Calu3 (cell line): ENCODE measurements at places on chromosomes 13 and 19. TPM values are rescaled to one million over a fixed set of nuclear protein-coding genes. Genes with fewer than 3 reads are reported as not detected.

DNA sequence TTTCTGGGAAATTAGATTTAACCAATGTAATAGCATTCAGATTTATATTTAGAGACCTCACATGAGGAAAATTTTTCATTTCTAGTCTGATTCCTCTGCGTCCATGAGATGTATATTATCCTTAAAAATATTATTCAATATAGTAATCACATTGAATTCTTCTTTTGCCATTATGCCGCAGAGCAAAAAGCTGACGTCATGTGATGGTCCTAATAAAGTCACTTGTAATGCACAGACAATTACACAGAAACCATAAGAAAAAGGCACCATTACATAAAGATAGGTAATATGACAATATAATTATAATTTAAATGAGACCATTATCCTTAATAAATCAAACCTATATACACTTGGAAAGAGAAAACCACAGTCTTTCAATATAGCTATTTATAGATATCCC, 1021.5 kb downstream of the PCDH9 start:
- no peak overlapping the region for H3K4me3 ChIP-seq
- no peaks in the 10 kb centered on the region for H3K27me3 ChIP-seq
- H3K27ac ChIP-seq = no peak overlapping the region
- no peak for DNase-seq
- no peaks in the 10 kb centered on the region for H3K4me1 ChIP-seq

DNA sequence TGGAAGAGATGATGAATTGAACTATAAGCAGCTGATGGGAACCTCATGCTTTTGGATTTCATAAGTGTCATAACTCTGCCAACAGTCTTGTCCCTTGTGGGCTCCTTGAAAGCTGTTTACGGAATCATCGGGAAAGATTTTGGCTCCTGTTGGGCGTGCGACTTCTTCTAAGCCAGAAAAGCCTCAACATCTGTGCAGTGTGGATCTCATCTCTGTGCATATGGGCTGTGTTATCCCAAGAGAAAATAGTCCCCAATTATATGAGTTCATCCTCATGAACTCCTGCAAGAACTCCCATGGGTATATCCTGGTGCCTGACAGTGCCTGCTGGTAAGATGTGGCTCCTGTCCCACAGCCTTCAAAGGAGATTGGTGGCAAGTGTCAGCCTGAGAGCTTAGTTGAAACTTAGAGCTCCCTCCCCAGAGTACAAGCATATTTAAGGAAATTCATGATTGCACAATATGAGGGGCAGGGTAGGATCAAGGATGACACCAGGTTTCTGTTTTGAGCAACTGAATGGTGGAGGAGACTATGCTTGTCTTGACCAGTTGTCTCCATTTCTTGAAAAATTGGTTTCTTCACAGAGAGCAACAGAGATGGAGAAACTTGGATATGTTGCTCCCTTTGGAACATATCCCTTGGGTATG, 243.5 kb downstream of the ITGBL1 start:
- H3K27ac ChIP-seq = no peak overlapping the region
- DNase-seq = no peak

- no peak for DNase-seq
- H3K27ac ChIP-seq = no peak overlapping the region
- H3K27me3 ChIP-seq = peaks cover 13% of the 10 kb centered on the region
Observed at GRCh38 chr13:39419876-39420275, 183.1 kb downstream of the LHFPL6 start.

GRCh38 chr13:42715909-42716308, 65.5 kb upstream of the FAM216B start:
- peaks cover 5% of the 10 kb centered on the region for H3K36me3 ChIP-seq
- DNase-seq = no peak
- no peaks in the 10 kb centered on the region for H3K27me3 ChIP-seq
- peaks cover 8% of the 10 kb centered on the region for H3K4me1 ChIP-seq
- H3K27ac ChIP-seq = no peak overlapping the region

The CAPN12 gene
- total RNA-seq = 14.5 and 14.7 TPM in 2 replicates

GRCh38 chr13:44667943-44668342, 91.8 kb upstream of the TSC22D1 start:
- H3K4me3 ChIP-seq = no peak overlapping the region
- no peaks in the 10 kb centered on the region for H3K36me3 ChIP-seq
- DNase-seq = no peak
- no peaks in the 10 kb centered on the region for H3K27me3 ChIP-seq
- no peak overlapping the region for H3K27ac ChIP-seq
- no peaks in the 10 kb centered on the region for H3K4me1 ChIP-seq

The ZFP28 gene
- not detected in 2 replicates for total RNA-seq

GRCh38 chr13:40271931-40272775, 394.3 kb downstream of the FOXO1 start:
- H3K36me3 ChIP-seq = no peaks in the 10 kb centered on the region
- H3K4me3 ChIP-seq = no peak overlapping the region
- DNase-seq = peak; percentile 32

GRCh38 chr13:44583137-44583536, 7.0 kb upstream of the TSC22D1 start:
- no peaks in the 10 kb centered on the region for H3K27me3 ChIP-seq
- H3K36me3 ChIP-seq = peaks cover 1% of the 10 kb centered on the region
- no peak for DNase-seq
- no peak overlapping the region for H3K27ac ChIP-seq

The SIGLEC11 gene
- total RNA-seq = not detected in 2 replicates

The ZNF576 gene
- total RNA-seq = 19.4 and 20.7 TPM in 2 replicates

- H3K4me3 ChIP-seq = no peak overlapping the region
- peaks cover 8% of the 10 kb centered on the region for H3K4me1 ChIP-seq
- H3K36me3 ChIP-seq = peaks cover 5% of the 10 kb centered on the region
- no peak for DNase-seq
- H3K27me3 ChIP-seq = no peaks in the 10 kb centered on the region
Observed at GRCh38 chr19:18496980-18497256, 25.0 kb downstream of the ELL start.

The ELANE gene
- not detected in 2 replicates for total RNA-seq

The KLK3 gene
- total RNA-seq = not detected in 2 replicates

The URAD gene
- not detected in 2 replicates for total RNA-seq

GRCh38 chr19:50723069-50723468, at the start of gene CLEC11A:
Gene CLEC11A (plus strand): TSS chr19:50723364. CDS start chr19:50723526, 162 bp downstream.
- peaks cover 78% of the 10 kb centered on the region for H3K27me3 ChIP-seq
- DNase-seq = no peak
- H3K4me3 ChIP-seq = peak within 1 kb of the TSS; percentile 94
- peak within 1 kb of the TSS; percentile 78 for H3K27ac ChIP-seq
- H3K36me3 ChIP-seq = peaks cover 44% of the 10 kb centered on the region

- H3K4me1 ChIP-seq = no peaks in the 10 kb centered on the region
- no peaks in the 10 kb centered on the region for H3K36me3 ChIP-seq
- no peak overlapping the region for H3K4me3 ChIP-seq
Observed at GRCh38 chr13:90709319-90709718, 638.2 kb upstream of the MIR17HG start.
